Mesenteric fat pad (tissue), 1 donor: ENCODE measurements at places on chromosomes 7 and 10. TPM values are rescaled to one million over a fixed set of nuclear protein-coding genes. Genes with fewer than 3 reads are reported as not detected.

- peak; percentile 98 for DNase-seq
Measured at GRCh38 chr7:135509839-135510591, at the start of gene CNOT4. Gene CNOT4, minus strand, starts transcription at chr7:135510102. Its CDS starts 71,771 bp downstream, at chr7:135438331.

DNA sequence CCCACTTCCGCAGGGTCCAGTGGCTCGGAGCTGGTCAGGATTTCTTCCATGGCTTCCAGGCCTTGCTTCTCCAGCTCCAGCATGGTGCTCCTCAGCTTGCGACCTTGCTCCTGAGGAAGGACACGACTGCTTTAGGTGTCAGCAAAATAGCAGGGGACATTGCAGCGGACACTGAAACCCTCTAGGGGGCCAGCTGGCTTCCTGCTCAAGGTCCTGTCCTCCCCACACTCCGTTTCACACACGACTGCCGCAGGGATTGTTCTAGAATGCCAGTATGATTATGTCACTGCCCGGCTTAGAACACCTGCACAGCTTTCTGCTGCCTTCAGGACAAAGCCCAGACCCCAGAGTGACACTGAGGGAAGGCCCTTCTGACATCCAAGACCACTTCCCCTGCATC, 65.6 kb downstream of the SCRN1 start:
- DNase-seq = no peak

DNA sequence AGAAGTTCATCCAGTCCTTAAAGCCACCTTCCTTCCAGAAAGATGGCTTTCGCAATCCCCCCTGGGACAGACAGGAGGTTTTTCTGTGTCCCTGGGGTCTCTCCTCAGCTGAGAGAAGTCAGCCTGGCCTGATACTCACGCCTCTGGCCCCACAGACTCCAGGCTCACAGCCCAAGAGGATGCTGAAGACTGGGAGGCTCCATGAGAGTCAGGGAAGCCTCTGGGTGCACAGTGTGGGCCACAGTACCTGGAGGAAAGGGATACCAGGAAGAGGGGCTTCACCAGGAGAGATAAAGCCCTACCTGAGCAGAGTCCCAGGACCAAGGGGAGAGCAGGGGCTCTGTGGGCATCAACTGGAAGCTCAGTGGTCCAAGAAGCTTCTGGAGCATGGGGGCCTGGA, 324.4 kb downstream of the GRID1 start:
- peak; percentile 73 for DNase-seq

DNA sequence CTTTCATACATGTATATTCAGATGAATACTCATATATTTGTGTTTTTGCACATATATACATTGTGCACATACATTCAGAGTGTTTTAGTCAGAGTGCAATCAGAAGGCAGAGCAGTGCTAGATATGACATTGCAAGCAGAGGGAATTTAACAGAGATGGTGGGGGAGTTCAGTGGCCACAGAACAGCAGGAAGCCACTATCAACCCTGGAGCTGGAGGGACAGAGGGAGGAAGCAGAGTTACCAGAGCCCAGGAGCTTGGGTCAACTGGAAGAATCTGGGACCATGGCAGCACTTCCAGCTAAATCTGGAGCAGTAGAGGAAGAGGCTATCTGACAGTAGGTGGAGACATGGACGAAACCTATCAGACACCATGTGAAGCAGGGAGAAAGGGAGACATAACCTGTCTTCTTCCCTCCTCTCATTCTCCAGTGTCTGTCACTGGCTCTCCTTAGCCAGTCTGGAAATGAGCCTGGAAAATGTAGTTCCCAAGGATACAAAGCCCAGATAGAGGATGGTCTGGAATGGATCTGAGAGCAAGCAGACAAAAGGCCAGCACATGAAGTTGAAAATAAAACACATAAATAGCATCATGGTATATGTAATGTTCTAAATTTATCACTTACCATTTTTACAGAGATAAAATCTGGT, 33.6 kb upstream of the HERPUD2 start:
- no peak for DNase-seq

GRCh38 chr7:28297801-28298459, 114.4 kb upstream of the CREB5 start:
- DNase-seq = no peak

DNA sequence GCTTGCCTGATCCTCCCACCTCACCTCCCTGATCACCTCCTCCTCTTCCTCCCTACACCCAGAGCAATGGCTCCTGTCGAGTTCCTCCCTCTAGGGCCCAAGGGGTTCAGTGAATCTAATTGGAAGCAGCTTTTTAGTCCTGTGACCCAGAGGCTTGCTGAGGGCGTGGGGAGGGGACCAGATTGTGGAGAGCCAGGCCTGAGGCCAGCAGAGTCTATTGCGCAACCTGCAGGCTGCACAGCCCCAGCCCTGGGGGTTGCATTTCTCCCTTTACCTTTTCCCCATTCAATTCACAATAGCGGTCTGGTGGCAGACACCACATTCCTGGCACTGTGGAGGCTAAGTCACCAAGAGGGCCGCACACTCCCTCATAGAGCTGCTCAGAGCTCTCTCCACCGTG, 32.5 kb downstream of the GHRHR start:
- no peak for DNase-seq

DNA sequence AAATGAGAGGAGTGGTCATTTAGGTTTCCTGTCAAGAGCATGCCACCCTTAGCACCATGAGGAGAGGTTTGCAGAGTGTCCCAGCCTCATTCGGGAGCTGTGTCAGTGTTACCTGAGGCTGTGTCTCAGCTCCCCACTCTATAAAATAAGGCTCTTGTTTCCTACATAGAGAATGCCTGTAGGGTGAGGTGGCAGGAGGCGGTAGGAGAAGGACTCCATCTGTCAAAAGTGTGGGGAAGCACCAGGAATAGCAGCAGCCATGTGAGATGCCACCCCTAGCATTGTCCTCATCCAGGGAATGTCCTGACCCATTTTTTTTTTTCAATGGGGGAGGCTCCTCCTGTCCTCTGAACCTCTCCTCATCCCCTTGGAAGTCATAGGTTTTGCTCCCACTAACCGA, 451.2 kb downstream of the PLXNA4 start:
- no peak for DNase-seq

DNA sequence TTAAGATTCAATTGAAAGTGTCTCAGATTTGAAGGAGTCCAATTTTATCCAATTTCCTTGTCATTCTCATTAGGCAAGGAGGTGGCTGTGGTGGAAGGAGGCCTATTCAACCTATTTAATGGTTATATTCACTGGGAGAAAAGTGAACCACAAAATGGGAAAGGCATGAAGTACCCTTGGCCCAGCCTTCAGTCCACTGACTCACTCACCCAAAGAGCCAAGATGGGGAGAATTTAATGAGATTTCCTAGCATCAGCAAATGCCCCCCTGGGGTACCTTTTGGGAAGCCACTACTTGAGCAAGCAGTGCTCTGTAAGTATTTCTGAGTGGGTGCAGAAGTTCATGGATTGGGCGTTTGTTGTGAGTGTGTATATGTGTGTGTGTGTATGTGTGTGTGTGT, 144.1 kb downstream of the NRP1 start:
- DNase-seq = no peak

- DNase-seq = no peak
Measured at GRCh38 chr10:18666810-18667209, 7.6 kb downstream of the ARL5B start.

GRCh38 chr7:144653449-144653848, 182.4 kb downstream of the TPK1 start:
- no peak for DNase-seq

DNA sequence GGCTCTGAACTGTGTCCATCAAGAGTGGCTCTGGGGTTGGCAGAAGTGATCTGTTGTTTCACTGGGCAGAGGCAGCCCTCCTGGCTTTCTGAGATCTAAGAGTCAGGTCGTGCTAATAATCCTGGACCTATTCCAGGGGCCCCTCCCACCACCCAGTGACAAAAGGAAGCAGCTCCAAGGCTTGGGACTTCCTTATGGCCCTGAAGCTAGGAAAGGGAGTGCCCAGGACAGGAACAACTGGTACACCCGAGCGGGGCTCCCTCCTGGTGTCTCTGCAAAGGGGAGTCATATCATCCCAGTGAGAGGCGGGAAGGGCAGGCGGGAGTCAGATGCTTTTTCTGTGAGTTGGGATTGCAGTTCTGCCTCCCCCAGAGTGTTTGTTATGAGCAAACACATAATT, 32.3 kb downstream of the RPS24 start:
- DNase-seq = no peak

DNA sequence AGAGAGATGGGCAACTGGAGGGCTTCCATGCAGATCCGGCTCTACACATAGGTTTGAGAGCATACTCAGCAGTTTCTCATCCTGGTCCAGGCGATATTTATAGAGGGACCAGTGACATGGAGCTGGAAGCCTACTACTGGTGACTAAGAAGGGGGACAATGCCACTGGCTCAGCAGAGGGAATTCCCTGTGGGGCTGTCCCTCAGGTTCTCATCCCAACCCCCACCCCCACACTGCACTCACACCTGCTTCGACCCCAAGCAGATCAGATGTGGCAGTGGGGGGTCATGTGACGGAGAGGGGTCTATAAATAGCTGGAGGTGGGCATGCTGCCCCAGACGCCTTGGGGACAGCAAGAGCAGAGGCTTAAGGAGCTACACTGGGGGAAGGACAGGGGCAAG, at the start of gene CLCN1:
Gene CLCN1 (plus strand): TSS at position 336 of the 400 bp plus-strand sequence. CDS start 102 bp downstream, outside the sequence.
- DNase-seq = no peak

GRCh38 chr10:74738542-74738941, 87.9 kb upstream of the KAT6B start:
- DNase-seq = no peak

DNA sequence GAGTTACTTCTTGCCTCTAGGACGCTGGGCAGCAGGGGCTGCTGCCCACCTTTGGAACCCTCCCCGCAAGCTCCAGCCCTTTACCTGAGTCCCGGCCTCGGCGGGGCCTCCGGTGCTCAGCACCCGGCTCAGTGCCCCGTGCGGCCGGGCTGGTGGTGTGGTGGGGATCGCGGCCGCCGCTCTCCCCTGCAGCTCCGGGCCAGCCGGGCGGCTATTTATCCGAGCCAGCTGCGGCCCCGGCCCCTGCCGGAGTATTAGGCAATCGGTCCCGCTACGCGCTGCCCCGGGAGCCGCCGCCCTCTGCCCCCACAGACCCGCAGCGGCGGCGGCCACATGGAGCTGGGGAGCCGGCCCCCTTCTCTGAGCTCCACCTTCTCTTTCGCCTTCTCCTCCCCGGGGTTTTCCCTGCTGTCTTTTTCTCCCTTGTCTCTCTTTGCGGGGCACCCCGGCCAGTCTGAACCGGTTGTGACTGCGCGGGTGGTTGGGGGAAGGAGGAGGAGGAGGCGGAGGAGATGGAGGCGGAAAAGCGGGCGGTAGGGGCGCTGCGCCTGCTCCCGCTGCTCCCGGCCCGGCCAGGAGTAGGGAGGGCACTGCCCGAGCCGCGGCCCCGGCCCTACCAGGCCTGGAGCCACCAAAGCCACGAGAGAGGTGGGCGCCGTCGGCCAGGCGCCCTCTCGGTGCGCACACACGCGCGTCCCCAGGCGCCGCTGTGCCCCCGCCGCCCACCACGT, at the start of gene SLC16A9:
Gene SLC16A9 (minus strand): TSS at position 456 of the 731 bp plus-strand sequence. CDS start 25,559 bp downstream, outside the sequence.
- DNase-seq = no peak

GRCh38 chr10:128927497-128928161, 539.4 kb upstream of the MGMT start:
- DNase-seq = no peak

DNA sequence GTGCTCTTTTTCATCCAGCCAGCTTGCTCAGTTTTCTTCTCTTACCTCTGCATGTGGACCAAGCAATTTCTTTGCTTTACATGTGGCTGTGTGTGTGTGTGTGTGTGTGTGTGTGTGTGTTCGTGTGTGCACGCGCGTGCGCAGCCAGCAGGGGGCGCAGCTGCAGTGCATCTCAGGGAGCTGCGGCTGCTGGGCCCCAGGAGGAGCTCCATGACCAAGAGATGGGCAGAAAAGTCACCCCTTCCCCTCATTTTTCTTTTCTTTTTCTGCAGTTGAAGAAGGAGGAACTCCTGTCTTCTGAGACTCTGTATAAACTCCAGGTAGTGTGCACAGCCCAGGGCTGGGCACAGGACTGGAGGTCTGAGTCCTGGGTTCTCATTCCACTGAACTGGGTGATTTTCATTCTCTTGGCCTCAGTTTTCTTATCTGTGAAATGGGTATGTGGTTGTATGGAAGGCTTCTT, 41.8 kb downstream of the BLNK start:
- no peak for DNase-seq

GRCh38 chr7:86814661-86815379, 171.1 kb downstream of the GRM3 start:
- DNase-seq = no peak

Gene ADARB2
- total RNA-seq = 0.06 TPM

Gene MLXIPL
- 91.5 TPM for total RNA-seq

Gene PRKCQ
- 0.35 TPM for total RNA-seq

Gene CREM
- total RNA-seq = 40.3 TPM

Gene C10orf143
- 3.7 TPM for total RNA-seq

Gene RAMP3
- 49.2 TPM for total RNA-seq

Gene CD36
- total RNA-seq = 2,225 TPM

Gene SNCG
- total RNA-seq = 265 TPM

Gene ACSL5
- 41.9 TPM for total RNA-seq

Gene CALN1
- not detected for total RNA-seq

Gene NUP205
- total RNA-seq = 33.3 TPM

Gene UBTD1
- total RNA-seq = 19.9 TPM

Gene CYP2W1
- not detected for total RNA-seq

Gene CABCOCO1
- 0.35 TPM for total RNA-seq

Gene BAIAP2L1
- 4.6 TPM for total RNA-seq

Gene HTRA1
- total RNA-seq = 191 TPM

Gene ANKRD1
- 1.6 TPM for total RNA-seq

Gene PTPRZ1
- 0.48 TPM for total RNA-seq
